ENCODE measurements at places on chromosomes 2 and 18.

GRCh38 chr18:63207835-63208234 lies 111.7 kb downstream of the BCL2 start:
- DNase-seq = peak; percentile 50

DNA sequence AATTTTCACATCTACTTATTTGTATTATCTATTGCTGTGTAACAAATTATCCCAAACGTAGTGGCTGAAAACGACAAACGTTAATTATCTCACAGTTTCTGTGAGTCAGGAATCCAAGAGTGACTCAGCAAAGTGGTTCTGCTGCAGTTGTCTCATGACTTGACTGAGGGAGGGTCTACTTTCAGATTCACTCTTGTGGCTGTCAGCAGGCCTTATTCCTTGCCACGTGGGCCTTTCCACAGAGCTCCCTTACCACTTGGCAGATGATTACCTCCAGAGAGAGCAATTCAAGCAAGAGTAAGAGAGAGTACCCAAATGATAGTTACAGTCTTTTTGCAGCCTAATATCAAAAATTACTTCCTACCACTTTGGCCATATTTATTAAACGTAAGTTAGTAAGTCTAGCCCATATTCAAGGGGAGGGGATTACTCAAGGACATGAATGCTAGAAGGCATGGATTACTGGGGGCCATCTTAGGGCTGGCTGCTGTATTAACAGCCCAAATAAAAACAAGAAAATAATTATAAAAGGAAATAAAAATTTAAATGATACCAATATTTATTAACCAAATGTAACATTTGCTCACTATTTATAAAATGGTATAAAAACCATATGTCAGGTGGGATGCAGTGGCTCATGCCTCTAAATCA lies 48.7 kb upstream of the NBEAL1 start:
- DNase-seq = no peak

DNA sequence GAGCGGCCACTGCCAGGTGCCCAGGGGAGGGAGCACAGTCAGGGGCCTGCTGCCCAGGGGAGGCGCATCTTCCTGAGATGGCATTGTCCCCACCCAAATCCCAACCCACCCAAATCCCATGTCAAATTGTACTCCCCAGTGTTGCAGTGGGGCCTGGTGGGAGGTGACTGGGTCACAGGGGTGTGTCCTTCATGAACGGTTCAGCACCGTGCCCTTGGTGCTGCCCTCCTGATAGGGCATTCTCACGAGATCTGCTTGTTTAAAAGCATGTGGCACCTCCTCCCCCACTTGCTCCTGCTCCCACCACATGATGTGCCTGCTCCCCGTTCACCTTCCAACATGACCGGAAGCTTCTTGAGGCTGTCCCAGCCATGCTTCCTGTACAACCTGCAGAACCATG lies 27.6 kb downstream of the ANKMY1 start:
- no peak for DNase-seq

DNA sequence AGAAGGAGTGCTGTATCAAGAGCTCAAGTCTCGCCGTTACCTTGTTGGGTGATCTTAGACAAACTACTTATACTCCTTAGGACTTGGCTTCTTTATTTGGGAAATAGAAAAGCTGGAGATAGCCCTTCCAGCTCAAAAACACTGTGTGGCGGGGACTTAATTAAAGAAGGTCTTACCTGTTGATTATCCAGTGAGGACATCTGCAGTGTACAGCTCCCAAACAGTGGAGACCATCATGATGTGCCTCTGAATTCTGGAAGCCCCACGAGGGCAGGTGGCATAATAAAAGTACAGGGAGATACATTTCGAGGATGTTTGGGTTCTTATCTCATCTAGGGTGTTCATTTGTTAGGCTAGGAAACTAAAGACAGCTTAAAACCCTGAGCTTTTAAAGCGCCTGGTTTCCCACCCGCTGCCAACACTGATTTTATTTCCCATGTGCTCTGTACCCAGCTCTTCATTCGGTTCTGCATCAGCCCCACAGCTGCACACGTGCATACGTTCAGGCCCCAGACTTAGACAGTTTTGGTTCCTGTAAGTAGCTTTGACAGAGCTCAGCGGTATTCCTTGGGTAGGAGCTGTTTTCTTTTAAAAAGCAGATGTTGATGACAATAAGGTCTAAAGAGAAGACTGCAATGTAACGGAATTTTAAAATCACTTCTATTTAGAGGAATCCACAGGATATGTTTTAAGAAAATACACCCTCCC lies 80.5 kb upstream of the SIX2 start:
- no peak for DNase-seq

- DNase-seq = no peak
Observed at GRCh38 chr2:150119819-150120218, 367.6 kb downstream of the RND3 start.

DNA sequence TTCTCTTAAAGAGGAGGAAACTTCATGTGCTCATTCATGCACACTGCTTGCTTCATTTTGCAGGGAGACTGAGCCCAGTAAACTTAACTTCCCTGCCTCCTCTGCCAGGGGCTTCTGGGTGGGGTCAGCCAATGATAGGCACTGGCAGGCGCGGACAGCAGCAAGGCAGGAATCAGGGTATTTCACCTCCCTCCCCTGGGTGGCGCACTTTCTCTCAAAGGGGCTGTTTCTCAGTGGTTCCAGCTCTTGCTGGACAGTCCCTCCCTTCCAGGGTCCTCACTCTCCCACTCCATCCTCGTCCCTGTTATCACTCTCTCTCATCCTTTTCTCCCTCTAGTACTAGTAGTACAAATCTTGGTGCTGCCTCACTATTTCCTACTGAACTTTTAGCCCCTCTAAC lies 320.5 kb upstream of the ZNF521 start:
- no peak for DNase-seq

- no peak for DNase-seq
Observed at GRCh38 chr18:43501099-43501498, 223.8 kb upstream of the SYT4 start.

DNA sequence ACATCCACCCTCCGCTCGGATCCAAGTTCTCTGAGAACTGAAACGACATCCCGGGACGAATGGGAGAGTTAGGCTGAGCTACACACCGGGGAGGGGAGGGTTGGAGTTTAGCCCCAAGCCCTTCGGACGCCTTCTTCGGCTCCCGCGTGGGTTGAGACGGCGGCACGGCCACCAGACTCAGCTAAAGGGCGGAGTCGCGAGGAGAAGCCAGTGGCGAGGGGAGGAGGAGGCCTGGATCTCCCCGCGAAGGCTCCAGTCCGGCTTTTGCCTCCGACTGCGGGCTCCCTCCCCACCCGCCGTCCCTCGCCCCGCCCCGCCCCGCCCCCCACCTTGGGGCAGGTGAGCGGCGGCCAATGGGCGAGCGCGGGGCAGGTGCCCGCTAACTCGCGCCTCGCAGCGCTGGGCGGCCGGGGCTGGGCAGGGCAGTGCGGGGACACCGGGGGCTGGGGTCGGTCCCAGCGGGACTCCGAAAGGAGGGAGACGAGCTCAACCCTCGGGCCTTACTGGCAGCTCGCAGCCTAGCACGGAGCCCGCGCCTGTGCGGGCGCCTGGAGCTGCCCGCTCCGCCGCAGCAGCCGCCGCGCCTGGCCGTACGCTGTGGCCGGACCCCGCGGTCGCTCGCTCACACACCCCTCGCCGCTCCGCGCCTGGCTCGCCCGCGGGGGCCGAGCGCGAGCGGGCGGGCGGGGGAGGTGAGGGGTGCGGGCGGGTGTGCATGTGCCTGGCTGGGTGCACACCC lies at the start of gene EMX1:
Gene EMX1, plus strand, starts transcription at position 382 of the 739 bp plus-strand sequence. Its CDS starts 334 bp downstream, at position 716.
- DNase-seq = peak; percentile 4

DNA sequence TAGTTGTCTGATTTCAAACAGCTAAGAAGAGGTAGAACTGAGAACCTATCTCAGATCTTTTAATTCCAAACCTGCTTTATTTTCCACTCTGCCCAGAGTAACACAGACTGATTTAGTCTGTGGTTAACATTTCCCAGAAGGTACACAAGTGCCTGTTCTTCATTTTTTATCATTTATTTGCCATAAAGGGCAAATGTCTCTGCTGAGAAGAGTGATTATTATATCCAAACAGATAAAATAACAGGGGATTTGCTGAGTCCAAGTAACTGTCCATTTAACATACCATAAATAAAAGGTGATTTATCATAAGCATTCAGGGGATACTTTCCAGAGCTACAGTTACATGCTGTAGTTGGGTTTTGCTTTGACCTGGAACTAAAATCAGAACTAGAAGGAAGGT lies 617.7 kb downstream of the MBD2 start:
- DNase-seq = no peak

DNA sequence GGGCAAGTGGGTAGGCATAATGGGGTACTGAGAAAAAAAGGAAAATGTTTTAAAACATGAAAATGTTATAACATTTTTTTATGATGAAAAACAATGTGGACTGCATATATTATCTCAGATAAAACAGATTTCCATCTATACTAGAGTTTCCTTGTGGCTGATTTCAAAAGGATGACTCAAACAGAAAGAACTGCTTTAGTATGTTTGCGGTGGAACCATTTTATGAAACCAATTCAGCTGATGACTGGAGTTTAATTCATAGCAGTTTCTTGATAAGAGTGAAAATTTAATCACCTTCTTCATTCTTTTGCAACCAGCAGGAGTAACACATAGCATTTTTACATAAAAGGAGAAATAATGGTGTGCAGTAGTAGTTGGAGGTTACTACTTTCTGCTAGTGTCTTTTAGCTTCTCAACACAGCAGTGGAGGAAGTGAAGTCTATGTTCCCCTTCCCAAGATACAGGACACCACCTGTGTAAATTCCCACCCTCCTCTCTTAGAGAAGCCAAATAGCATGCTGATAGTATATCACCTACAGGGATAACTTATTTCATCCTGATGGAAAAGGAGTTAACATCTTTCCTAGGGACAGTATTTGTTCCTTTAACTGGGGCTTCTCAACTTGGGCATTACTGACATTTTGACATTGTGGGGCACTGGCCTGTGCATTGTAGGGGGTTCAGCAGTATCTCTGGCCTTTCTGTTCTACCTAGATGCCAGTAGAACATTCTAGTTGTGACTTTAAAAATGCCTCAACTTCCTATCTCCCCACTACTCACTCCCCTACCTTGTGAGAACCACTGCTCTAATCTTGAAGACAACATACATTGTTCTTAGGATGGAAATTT lies 29.9 kb downstream of the PELI1 start:
- DNase-seq = no peak

DNA sequence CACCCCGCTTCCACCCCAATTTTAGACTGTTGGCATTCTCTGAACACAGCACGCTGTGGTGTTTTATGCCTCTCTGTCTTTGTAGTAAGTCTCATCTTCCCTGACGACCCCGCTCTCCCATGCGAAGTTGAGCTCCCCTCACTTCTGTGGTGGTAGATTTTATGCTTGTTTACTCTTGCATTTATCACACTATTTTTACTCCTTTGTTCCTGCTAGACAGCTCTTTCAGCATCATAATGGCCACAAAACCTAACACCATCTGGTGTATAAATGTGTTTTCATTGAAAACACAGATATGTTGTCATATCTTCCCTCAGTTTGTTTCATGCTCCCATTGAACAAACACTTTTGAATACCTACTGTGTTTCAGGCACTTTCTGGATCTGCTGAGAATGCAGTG lies 57.1 kb downstream of the PKP4 start:
- DNase-seq = no peak

DNA sequence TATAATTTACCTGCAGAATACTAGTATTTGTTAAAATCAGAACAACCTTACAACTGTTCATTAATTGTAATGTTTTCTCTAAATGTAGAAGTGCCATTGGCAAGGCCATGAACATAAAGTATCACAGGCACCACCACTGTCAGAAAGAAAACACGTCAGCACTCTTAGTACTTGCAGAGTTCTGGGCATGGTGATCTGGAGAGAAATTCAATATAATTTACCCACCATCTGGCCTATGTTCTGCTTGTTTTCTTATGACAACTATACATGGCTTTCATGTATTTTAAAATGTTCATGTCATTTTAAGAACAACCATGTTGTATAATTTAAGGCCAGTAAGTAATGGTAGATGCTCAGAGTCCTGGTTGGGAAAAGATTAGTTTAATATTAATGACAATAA lies 114.2 kb upstream of the SULT1C3 start:
- no peak for DNase-seq

DNA sequence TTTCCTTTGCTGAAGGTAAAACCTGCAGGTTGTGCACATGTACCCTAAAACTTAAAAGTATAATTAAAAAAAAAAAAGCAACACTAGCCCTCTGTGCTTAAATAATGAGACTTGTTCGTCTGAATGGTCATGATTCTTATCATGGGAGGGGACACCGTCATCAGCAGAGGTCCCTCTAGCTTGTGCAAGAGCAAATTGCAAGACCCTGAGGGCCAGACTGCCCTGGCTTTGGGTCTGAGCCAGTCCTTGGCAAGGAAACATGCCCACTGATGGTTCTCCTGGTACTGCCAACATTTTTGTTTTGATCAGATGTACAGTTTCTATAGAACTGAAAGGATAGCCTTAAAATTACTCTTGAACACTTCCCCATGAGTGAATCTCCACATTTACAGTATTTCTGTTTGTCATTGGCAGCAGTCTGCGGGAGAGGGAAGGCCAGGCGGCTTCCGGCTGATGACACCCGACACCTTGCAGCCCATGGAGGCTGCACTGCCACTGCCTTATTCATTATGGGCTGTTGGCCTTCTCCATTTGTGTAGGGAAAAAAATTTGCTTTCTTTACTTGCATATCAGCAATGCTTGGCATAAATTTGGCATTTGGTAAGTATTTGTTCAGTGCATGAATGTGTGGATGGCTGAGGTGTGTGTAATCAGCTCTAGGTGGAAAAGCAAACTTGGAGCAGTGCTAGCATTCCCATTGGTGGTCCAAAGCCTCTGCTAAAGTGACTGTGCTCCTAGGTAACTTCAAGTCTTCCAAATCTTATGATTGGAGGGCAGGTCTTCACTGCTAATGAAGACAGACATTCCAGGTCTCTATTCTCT lies 161.6 kb upstream of the ALKAL2 start:
- DNase-seq = peak; percentile 33

DNA sequence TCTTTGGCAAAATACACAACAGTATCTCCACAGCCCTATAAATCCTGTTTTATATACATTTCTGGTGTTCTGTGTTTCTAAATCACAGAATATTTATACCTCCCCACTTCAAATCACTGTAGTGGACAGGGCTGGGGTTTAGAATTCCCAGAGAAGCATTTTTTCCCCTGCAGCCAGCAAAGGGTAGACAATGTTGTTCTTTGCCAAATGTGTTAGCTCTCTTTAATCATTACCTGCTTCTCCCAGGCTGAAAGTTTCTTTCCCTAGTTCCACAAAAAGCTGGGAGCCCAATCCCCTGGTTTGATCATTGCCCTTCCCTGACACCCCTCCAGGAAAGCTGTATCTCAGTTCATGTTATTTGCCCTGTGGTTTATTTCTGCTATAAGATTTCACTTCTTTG lies 520.0 kb upstream of the SPHKAP start:
- no peak for DNase-seq

DNA sequence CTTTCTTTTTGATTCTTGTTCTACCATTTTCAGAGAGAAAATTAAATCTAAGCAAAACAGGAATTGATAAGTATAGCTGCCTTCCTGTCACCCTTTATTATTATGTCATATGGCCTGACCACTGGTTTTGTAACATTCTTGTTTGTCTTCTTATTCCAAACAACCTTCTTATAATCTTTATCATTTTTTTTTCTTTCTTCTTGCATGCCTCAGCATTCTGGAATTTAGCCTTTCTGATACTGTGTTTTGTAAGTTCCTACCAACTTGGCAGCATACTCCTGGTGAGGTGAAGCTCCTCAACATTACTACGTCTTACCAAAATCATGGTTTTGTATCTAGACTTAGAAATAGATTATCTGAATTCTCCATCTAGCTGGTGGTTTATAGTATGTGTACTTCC lies 199.2 kb downstream of the CAMKMT start:
- no peak for DNase-seq

GRCh38 chr18:76844144-76844543 lies 21.8 kb downstream of the ZNF236 start:
- no peak for DNase-seq

GRCh38 chr18:36281936-36282335 lies 15.6 kb upstream of the FHOD3 start:
- no peak for DNase-seq

- no peak for DNase-seq
Observed at GRCh38 chr2:14690926-14691325, 58.4 kb downstream of the LRATD1 start.

Data from NCI-H1092 (cell line).